BJ (cell line): ENCODE measurements at places on chromosomes 6 and 20.

- no peak for DNase-seq
Measured at GRCh38 chr6:80366051-80366450, 259.6 kb downstream of the BCKDHB start.

- no peak for DNase-seq
Measured at GRCh38 chr20:4763723-4764510, 42.2 kb downstream of the PRND start.

DNA sequence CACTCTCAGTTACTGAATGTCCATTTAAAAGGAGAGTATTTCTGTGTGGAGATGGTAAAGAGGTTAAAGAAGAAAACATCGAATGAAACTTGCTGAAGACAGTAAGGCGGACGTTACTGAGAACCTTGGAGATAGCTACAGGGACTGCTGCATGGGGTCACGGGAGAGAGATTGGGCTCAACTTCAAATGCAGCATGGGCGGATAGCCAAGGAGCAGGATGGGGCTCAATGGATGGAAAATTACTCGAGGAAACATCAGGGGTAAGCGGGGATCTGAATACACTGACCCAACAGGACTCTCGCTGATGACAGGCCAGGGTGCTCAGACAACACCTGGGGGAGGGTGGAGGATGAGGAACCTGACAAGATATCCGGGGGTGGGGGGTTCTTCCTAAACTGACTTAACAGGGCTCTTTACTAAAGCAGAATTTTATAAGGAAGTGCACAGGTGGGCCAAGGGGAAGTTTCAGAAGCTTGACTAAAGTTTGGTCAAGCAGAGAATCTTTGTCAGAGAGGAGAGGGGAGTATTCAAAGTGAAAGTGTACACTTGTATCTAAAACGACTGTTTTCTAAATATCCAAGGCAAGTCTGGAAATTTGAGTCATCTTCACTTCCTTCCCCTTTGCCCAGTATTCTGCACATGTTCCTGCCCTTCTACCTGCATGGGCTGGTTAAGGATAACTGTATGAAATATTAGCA, 22.8 kb downstream of the ECT2L start:
- DNase-seq = no peak

DNA sequence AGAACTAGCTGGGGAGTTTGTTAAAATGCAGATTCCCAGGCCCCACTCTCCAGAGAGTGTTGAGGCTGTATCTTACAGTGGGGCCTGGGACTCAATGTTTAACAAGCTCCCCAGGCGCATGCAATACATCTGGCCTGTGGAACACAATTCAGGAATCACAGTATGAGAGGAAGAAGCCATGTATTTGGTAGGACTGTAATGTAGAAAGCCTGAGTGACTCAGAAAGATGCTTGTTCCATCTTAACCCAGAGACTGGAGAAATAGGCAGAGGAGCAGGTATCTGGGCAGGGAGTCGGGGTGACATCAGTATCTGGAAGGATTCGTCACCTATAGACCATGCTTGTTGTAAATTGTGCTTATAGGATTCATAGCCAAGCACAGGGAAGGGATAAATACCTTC, 90.5 kb downstream of the UNC5CL start:
- no peak for DNase-seq

GRCh38 chr6:129684903-129685661, 24.9 kb downstream of the ARHGAP18 start:
- DNase-seq = no peak
